ENCODE measurements at places on chromosomes 2 and 18.
A peak's percentile ranks its signal among the peaks of the same experiment; 100 is the strongest.

DNA sequence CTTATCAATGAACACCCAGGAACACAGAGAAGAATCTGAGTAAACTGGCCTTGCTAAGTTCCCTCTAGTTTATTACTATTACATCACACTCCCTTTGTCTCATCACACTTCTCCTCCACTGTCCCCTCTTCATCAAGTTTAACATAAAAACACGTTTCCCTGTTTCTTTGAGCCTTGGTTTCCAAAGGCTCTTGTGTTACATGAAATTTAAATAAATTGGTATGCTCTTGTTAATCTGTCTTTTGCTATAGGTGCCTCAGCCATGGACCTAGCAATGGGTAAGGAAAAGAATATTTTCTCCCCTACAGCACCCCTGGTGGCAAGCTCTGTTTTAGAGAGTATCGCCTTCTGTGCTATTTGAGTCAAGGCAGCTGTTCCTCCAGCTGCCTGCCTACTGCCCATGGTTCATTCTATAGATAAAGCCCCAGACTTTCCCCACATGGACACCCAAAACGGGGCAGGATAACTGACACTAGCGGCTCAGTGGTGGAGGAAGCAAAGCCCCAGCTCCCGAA, 31.8 kb downstream of the TGIF1 start:
- DNase-seq: no peak

- DNase-seq: no peak
Observed at GRCh38 chr2:56473524-56473923, 289.7 kb downstream of the CCDC85A start.

DNA sequence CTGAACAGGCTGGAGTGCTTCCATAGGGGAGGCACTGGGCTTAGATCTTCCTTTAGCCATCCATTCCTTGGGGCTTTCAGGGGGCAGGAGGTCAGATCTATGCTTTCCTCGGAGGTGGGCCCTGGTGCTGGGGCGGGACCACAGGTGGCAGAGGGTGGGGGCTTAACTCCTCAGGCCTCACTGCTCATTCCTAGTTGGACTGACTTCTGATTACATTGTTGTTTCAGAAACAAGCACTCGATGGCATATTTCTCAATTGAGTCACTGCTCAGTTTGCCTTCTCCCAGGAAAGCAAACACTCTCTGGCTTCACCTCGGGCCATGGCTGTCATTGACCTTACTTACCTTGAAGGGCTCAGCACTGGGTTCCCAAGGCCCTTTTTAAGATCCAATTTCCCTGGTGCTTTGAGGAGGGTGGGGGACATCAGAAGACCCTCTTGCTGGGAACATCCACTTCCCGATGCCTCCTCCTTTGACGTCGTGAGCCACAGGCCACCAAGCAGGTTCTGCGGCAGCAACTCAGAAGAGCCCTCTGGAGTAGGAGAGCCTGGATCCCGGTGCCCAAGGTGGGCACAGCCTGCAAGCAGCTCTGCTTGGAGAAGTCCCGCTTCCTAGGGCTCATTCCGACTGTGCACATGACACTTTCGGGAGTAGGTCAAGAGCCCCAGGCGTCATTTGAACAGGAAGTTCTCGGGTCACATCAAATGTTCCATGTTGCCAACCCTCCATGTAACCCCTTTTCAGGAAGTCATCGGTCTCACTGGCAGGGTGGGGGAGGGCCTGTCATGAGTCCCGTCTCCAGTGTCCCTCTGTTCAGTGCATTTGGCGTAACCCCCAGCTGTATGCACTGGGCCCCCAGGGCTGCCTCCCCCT, 40.6 kb downstream of the SDC1 start:
- DNase-seq: no peak

- DNase-seq: no peak
Observed at GRCh38 chr2:230269715-230270114, 44.2 kb downstream of the SP140 start.

GRCh38 chr2:34121076-34121475, 522.0 kb upstream of the FAM98A start:
- DNase-seq: no peak

DNA sequence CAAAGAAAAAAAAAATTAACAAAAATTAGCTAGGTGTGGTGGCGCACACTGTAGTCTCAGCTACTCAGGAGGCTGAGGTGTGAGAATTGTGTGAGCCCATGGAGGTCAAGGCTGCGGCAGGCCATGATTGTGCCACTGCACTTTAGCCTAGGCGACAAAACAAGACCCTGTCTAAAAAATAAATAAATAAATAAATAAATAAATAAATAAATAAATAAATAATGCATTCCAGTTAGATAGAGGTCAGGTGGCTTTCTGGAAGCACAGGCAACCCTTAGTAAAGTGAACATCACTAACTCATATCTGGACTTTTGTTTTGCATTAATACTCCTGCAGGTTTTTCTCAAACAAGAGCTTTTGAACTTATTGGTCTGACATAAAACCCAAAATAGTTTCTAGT, 206.8 kb downstream of the L3MBTL4 start:
- DNase-seq: no peak

- DNase-seq: no peak
Observed at GRCh38 chr2:176763851-176764404, 448.7 kb upstream of the HNRNPA3 start.

GRCh38 chr2:148702475-148702874, 57.9 kb downstream of the EPC2 start:
- DNase-seq: no peak

DNA sequence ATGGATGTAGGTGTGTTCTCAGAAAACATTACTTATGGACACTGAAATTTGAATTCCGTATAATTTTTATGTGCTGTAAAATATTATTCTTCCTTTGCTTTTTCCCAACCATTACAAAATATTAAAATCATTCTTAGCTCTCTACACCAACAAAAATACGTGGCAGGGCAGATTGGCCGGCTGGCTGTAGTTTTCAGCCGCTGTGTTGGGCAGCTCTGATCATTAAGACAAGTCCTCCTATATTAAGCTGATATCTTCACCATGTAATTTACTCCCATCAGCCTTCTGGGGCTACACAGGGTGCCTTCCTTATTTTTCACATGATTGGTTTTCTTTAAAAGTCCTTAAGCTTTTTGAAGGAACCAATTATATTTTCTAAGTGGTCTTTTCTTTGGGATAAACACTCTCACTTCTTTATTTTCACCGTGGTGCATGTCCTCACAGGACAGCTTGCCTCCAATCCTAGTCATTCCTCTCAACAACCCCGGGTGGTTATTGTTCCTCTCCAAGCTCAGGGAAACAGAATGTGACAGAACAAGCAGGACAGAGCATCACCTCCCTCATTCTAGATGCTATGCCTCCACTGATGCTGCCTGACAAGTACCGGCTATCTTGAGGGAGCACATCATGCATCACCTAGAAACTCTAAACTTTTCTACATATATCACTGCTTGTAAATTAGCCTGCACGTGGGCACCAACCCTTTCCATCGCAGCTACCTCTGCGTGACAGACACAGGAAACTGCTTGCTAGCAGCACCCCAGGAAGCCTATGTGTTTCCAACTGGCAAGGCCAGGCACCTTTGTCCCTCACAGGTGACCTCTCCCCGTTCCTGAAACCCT, 362.3 kb downstream of the MYCN start:
- no peak for DNase-seq

DNA sequence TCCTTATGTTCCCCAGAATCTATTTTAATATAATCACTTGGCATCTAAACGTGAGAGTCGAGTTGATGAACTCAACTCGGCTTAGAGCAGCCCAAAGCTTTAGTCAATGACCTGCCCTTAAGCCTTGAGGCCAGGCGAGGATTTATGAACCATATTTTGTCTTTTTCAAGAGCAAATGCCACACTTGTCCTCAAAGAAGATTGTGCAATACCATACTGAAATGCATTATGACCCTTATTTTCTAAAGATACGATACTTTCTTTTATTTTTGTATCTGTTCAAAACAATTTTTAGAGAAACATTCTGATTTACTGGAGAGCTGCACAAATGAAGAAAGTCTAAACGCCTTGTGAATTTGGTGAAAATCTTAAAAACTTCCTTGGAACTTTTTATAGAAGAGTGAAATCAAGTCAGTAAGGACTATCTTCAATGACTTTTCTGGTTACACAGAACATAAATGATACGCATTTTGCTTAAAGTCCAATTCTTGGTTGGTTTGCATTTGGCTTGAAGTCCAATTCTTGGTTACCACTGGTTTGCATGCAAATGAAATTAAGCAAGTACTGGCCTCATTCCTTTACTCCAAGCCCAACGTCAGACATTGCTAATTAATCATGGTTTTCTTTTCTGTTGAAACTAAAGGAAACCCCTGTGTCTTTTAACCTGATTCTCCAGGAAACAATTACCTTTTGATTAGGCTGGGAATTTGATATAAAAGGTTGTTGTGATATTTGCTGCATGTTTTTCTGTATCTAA, 105.8 kb upstream of the CAVIN2 start:
- DNase-seq: no peak

DNA sequence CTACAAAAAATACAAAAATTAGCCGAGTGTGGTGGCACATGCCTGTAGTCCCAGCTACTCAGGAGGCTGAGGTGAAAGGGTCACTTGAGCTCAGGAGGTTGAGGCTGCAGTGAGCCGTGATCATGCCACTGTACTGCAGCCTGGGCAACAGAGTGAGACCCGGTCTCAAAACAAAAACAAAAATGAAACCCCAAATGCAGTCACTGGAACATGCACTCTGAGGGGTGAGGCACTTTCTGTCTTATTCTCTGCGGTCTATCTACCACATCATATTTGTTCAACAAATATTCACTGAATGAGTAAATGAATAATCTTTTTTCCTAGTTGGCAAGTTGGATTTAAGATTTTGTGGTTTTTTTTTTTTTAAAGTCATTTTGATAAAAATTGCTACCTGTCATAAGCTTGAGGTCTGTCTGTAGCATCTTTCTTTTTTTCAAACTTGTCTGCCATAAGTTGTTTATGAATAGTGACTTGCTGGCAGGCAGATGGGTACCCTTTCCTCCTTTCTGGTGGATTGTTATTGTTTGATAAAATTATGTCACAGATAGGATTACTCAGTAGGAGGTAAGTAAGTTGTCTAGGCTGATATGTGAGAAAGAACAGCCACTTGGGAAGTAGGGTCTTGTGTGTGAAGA, 11.8 kb downstream of the CHRNA1 start:
- DNase-seq: no peak

GRCh38 chr2:148582679-148583511, 61.7 kb upstream of the EPC2 start:
- no peak for DNase-seq

DNA sequence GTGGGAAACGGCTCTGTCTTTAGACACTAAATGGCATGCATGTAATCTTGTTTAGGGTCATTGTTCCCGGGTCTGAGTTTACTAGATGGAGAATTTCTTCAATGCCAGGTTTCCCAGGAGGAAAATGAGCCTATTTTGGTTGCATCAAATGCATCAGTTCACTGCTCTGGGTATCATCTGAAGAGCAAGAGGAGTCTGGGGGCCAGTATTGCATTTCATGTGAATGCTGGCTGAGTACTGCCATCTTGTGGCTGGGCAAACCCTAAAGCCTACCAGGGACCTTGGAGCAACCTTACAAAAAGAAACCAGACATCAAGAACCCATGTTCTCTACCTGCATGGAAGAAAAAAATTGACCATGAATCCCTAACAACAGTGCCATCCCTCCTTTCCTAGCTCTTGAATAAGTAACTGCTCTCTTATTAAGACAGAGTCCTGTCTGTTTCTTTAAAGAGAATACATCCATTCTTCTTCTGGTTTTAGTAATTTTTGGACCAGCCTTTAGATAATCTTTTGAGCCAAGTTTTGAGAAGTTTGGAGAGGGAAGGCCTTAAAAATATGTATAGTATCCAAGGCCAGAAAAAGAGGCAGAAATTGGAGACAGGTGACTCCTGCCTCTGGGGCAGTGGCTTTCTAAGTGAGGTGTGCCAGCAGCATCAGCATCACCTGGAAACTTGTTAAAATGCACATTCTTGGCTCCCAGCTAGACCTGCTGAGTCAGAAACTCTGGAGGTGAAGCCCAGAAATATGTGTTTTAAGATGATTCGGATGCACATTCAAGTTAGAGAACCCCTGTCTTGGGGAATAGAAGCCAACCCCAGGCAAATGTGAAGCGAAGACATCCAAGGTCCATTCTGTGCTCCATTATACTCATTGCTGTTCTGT, 261.0 kb upstream of the CXCR4 start:
- DNase-seq: peak; percentile 32

DNA sequence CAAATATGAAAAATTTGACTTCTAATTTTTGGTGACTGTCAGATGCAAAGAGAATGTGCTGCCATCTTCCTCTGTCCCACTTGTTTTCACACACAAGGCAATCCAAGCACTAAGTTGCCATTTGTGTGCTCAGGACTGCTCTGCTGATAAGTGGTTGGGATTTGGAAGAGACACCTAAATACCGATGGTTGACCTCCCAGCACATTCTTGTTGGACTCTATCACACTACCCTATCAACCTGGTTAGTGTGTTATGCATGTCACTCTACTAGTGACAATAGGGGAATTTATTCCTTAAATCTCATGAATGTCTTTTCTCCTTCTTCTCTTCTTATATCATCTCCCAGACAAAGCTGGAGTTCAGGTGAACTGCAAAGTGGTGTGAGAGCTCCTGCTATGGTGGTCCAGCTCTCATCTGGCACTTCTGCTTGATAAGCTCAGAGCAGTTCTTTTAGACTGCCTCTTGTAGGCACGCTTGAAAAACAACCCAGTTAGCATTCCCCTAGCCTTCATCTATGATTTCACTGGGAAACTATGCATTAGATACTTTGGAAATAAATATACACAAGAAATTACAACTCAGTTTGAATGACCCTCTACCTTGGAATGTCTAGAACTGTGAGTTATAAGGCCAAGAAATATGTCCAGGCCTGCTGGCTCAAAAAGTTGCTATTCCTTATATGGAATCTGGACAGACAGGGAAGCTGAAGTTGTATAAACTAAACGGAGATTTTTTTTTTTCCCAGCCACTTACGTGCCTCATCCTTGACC, 404.8 kb downstream of the MEIS1 start:
- DNase-seq: no peak

DNA sequence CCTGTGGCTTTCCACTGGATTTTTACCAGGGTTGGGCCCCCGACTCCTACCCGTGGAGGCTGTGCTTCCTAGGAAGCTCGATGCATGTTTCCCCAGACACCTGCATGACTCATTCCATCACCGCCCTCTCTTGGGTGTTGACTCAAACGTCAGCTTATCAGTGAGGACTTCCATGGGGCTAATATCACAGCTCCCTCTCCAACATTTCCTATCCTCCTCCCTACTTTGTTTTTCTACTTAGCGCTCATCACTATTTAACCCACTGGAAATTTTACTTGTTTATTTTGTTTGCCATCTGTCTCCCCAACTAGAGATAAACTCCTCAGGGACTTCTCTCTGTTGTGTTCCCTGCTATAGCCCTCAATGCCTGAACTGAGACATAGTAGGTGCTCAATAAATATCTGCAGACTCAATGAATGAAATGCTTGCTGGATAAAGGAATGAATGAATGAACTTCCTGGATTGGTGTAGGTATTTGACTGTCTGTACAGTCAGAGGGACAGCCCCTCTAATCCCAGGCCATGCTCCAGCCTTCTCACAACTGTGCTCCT, 89.7 kb upstream of the MSH2 start:
- DNase-seq: no peak

Data from NK-92 treated with Interleukin-12 subunit alpha and Interleukin-12 subunit beta, amount 100 ng/mL, for 24 hours (cell line).